Stimulated activated CD8-positive, alpha-beta memory T cell treated with anti-CD3 and anti-CD28 coated beads, Interleukin-4, amount 100 ng/mL, for 1 hour (primary cell): ENCODE measurements at places on chromosomes 1 and 21.

DNA sequence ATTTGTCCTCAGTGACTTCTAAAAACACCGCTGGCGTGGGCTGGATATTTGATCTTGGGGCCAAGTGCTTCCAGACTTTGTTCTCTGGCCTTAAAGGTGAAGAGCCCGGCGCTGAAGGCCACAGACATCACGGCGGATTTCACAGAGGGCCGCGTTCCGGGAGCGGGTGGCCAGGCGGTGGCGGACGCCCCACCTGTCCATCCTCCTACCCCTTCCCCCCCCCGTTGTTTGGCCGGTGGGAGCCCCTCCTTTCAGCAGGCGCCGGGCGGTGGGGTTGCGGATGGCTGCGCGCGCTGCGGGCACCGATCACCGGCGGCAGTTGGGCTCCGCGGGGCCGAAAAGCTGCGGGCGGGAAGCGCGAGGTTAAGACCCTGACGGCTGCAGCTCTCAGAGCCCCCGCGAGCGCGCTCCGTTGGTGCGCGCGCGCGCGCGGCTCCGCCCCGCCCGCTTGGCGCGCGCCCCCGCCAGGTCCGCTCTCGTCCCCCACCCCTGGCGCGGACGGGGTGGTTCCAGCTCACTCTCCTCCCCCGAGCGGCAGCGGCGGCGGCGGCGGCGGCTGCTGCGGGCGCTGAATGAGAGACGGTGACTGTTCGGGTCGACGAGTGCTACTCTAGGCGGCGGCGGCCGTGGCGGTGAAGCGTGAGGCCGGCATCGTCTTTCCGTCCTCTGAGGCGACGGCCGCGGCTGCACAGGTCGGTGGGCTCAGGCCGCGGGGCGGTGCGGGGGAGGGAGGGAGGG is at the start of gene RALGPS2:
TSS of gene RALGPS2 (plus strand) at position 517 of the 738 bp plus-strand sequence. CDS start 51,521 bp downstream, outside the sequence.
- DNase-seq = peak; percentile 17

DNA sequence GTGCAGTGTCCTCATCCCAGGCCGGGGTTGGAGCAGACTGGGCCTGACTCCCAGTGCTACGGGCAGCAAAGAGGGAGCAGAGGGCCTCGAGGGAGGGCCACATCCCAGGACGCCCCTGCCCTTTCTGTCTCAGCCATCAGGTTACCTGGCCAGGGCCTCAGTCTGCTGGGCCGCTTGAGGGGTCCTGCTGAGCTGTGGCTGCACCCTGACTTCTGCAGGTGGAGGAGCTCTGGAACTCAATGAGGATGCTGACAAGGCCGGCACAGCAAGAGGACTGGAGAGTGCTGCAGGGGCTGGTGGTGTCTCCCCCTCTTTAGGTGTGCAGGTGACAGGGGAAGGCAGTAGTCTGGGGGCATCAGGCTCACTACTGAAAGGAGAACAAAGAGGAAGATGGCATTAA is 3.3 kb downstream of the ZNF692 start:
- no peak for DNase-seq

DNA sequence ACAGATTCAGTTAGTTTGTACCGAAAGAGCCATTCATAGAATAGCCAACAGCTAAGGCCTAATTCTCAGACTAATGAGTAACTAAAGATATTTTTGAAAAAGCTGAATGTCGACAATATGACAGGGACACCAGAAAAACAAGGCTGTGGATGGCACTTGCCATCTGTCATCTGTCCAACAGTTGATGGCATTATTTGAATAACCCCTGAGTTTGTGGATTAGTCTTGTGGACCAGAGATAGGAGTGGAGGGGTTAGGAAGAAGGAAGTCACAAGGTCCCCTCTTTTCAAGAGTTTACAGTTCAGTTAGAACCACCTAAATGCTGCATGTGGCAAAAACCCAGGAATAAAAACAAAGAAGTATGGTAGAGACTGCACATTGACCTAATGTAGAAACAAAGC is 356.5 kb upstream of the DUSP10 start:
- DNase-seq = no peak

GRCh38 chr1:203302456-203302855 is 2.9 kb upstream of the BTG2 start:
- DNase-seq = no peak

DNA sequence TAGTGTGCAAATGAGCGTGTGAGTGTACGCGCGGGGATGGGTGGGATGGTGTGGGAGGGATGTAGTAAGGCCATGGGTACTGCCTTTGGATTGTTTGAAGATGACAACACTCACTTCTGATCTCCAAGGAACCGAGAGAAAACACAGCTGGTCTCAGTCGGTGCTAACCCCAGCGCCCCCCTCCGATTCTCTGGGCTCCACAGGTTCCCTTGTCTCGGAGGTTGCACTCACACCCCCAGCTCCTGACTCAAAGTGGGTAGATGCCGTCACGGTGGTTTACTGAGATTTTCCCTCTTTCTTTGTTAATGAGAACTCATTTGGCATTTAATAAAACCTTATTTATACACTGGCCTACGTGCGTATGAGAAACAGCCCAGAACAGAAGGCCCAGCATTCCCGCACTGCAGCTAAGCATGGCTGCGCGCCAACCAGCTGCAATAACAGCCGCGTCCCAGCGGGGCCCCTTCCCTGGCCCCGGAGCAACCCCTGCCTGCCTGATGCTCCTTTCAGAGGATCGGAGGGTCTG is 25.8 kb downstream of the ABCA4 start:
- DNase-seq = no peak

DNA sequence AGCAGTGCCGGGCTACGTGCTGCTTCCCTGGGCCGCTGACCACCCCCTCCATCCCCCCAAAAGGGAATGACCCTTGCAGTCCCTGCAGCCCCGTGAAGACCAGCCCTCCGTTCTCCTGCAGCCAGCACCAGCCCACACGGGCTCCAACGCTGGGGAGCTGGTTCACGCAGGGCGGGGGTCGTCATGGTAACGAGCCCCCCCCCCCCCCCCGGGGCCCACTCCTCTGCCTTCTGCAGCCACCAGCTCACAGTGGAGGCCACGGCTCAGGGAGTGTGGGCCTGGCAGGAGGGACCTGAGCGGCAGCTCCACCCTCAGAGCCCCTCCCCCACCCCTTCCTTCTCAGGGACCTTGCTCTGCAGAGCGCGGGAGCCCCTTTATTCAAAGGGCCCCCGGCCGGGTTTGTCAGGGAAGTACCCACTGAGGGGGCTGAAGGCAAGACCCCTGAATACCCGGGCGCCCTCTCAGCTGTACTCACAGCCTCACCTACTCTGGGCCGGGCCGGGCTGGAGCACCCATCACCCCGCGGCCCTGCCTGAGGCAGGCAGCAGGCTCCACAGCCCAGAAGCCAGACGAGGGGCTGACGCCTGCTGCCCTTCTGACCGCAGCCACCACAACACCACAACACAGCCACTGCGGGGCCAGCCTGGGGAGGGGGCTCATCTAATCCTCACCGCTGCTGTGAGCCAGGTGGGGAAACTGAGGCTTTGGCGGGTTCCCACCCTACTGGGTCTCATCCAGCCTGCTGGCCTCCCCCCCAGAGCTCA is 12.6 kb downstream of the MEGF6 start:
- no peak for DNase-seq

DNA sequence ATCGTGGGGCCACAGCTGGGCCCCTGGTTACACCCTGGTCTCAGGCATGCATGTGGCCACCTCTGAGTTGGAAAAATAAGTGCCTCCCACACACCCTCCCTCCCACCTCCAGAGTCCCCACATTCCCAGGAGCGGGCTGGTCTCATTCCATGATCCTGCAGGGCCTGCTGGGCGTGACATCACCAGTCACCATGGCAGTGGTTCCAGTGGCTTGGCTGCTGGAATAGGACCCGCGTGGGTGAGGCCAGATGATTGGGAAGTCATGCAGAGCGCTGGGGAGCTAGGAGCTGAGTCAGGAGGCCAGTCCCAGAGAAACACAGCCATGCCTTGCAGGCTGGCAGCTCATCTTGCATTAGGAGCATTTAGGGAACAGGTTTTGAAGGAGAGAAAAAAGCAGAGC is 125.4 kb upstream of the TMEM51 start:
- DNase-seq = no peak

DNA sequence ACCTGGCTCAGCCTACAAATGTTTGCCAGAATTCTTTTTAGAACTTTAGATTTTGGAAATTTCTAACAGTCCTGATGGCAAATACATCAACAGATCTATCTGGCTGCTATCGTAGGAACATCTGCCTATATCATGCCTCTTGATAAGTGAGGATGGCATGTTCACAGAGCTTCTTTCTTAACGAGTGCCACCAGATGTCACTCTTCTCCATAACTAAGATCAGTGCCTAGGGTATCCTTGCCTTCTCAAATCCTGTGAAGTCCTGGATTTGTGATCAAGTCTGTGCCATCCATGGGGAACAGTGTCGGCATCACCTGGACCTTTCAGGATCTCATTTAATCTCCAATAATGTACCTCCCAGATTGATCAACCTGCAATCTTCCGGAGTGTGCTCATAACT is 36.5 kb upstream of the CD5L start:
- no peak for DNase-seq

GRCh38 chr1:218969006-218969405 is 204.7 kb upstream of the LYPLAL1 start:
- no peak for DNase-seq

- no peak for DNase-seq
Measured at GRCh38 chr1:20601129-20601825, 12.4 kb downstream of the CDA start.

DNA sequence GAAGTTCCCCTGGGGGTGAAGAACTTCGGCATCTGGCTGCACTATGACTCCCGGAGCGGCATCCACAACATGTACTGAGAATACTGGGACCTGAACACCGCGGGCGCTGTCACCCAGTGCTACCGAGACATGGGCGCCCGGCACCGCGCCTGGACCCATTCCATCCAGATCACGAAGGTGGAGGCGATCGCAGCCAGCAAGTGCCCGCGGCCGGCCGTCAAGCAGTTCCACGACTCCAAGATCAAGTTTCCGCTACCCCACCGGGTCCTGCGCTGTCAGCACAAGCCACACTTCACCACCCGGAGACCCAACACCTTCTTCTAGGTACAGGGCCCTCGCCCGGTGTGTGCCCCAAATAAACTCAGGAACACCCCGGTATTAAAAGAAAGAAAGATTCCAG is 22.0 kb upstream of the SLC9A1 start:
- DNase-seq = no peak

GRCh38 chr1:200866521-200866920 is 6.3 kb upstream of the GPR25 start:
- DNase-seq = no peak

DNA sequence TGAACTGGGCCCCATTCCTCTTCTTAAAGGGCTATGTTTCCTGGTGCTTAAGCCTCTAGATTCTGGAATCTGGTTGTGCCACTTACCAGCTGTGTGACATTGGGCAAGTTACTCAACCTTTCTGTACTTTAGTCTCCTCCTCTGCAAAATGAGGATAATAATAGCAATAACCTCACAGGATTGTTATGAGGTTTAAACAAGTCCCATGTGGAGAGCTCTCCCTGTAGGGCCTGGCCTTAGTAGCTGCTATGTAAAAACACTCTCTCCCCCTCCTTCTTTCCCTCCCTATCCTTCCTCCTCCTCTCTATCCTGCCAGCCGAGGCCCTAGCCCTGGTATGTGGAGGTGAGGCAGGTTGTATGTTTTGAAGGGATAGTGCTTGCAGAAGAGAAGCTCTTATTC is 8.2 kb upstream of the PEAR1 start:
- no peak for DNase-seq

GRCh38 chr21:39714331-39714730 is 30.7 kb upstream of the IGSF5 start:
- DNase-seq = no peak

GRCh38 chr1:228226141-228226874 is 18.5 kb downstream of the OBSCN start:
- DNase-seq = no peak

DNA sequence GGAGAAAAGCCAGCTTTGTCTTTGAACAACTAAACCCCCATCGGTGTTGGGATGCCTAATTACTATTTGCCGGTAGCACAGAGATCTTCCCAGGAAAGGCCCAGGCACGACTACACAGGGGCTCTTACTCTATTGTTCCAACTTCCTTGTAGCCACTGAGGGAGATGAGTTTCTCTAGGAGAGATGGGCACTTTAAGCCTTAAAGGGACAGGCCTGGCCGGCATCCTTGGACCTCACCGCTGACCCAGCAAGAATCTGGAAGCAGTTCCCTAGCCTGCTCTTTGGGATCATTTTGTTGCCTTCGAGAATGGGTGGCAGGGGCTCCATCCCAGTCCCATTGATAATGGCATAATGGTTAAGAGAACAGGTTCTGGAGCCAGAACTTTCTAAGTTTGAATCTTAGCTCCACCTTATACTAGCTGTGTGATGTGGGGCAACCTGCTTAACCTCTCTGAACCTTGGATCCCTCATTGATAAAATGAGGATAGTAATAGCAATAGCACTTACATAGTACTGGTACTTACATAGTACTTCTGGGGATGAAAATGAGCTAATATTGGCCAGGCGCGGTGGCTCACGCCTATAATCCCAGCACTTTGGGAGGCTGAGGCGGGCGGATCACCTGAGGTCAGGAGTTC is 239.1 kb upstream of the TMEM51 start:
- no peak for DNase-seq

GRCh38 chr1:67840449-67840848 is 7.2 kb upstream of the GNG12 start:
- DNase-seq = no peak

DNA sequence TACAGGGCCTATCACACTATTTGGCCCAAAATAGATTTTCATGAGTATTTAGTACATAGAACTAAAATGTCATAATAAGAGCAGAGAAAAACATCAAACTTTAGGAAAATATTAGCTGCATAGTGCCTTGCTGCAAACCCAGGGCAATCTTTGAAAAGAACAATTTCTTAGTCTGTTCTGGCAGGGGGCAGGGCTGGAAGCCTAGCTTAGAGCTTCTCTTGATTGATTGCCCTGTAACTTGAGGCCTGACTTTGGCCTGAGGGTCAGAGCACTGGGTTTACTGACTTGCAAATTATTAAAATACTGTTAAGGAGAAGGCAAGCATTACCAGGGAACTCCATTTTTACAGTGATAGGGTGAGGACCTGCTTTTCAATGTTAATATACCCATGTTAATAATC is 115.8 kb upstream of the SPAG17 start:
- no peak for DNase-seq

DNA sequence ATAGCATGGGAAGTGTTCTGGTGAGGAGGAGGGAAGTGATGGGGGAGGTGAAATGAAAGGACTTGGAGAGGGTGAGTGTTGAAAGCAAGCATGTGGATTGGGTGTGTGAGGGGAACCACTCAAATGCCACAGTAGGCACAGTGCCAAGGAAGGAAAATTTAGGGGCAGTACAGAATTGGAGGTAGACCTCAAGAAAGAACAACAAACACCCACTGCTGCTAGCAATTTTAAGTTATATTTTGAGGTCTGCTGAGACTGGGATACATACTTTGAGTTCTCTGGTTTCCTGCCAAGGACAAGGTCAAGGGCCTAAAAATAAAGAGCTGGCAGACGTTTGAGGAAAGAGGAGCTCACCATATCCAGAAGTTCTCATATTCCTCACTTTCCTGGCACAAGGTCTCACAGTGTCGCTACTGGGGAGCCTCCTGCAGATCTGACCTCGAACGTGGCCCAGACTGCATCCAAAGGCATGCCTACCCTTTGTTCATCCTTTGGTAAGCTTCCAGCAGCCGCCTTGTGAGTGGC is 104.0 kb downstream of the BRINP2 start:
- no peak for DNase-seq

DNA sequence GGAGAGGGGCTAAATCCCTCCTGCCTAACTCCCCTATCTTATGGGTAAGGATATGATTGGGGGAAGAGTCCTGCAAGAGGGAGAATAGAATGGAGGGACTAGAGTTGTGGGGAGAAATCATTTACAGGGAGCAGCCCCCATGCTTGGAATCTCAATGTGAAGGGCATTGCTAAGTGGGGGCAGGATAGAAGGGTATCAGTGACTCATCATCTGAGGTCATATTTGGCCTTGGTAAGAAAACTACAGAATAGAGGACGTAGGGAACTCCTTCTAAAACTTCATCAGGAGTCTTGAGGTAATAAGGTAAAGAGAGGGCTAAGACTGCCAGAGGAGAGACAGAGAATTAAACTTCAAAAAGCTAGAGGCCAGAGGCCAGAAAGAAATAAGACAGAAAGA is 487 bp downstream of the HJV start:
- DNase-seq = no peak
